ENCODE measurements at places on chromosomes 11 and 22. TPM values are rescaled to one million over a fixed set of nuclear protein-coding genes. Genes with fewer than 3 reads are reported as not detected.

GRCh38 chr11:125329786-125330185 is 165.2 kb downstream of the PKNOX2 start:
- no peak overlapping the region for H3K27ac ChIP-seq
- no peak for DNase-seq
- no peaks in the 10 kb centered on the region for H3K36me3 ChIP-seq
- H3K27me3 ChIP-seq: no peaks in the 10 kb centered on the region
- no peak overlapping the region for H3K4me3 ChIP-seq

The TMEM138 gene
- 15.8 TPM for total RNA-seq

- H3K27ac ChIP-seq: no peak overlapping the region
- no peak for DNase-seq
- no peak overlapping the region for H3K4me3 ChIP-seq
- no peaks in the 10 kb centered on the region for H3K4me1 ChIP-seq
These were observed 255.6 kb upstream of the PLET1 start for GRCh38 chr11:112516261-112516660.

- no peak overlapping the region for H3K4me3 ChIP-seq
- H3K27ac ChIP-seq: no peak overlapping the region
- no peak for DNase-seq
- no peaks in the 10 kb centered on the region for H3K27me3 ChIP-seq
- peaks cover 17% of the 10 kb centered on the region for H3K4me1 ChIP-seq
- H3K36me3 ChIP-seq: no peaks in the 10 kb centered on the region
These were observed 12.4 kb downstream of the C1QTNF6 start for GRCh38 chr22:37175414-37176281.

The TIMM10B gene
- 22.3 TPM for total RNA-seq

- no peaks in the 10 kb centered on the region for H3K36me3 ChIP-seq
- no peaks in the 10 kb centered on the region for H3K27me3 ChIP-seq
- no peak overlapping the region for H3K27ac ChIP-seq
These were observed 1031.8 kb downstream of the NTM start for GRCh38 chr11:132402071-132402684.

DNA sequence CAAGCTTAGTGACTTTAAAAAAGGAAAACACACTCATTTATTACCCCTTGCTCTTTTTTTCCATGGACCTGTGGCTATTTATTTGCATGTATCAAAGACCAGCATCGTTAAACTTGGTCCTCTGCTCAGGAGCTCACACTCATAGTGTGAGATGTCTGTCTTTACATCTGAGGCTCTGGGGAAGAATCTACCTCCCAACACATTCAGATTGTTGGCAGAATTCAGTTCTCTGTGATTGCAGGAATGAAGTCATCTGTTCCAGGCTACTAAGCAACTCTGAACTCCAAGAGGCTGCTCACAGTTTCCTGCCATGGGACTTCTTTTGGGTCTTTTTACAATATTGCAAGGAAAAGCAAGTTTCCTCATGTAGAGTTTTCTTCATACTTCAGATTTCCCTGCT is 138.8 kb downstream of the LRRC4C start:
- no peaks in the 10 kb centered on the region for H3K4me1 ChIP-seq
- H3K27me3 ChIP-seq: no peaks in the 10 kb centered on the region
- no peak overlapping the region for H3K27ac ChIP-seq
- no peak overlapping the region for H3K4me3 ChIP-seq
- no peak for DNase-seq
- H3K36me3 ChIP-seq: no peaks in the 10 kb centered on the region

The CYB5R2 gene
- 1.3 TPM for total RNA-seq

The BTBD18 gene
- total RNA-seq: not detected

GRCh38 chr22:22487869-22488597 is 20.5 kb downstream of the ZNF280B start:
- no peak overlapping the region for H3K27ac ChIP-seq
- H3K27me3 ChIP-seq: no peaks in the 10 kb centered on the region
- DNase-seq: no peak
- no peaks in the 10 kb centered on the region for H3K36me3 ChIP-seq
- no peaks in the 10 kb centered on the region for H3K4me1 ChIP-seq

DNA sequence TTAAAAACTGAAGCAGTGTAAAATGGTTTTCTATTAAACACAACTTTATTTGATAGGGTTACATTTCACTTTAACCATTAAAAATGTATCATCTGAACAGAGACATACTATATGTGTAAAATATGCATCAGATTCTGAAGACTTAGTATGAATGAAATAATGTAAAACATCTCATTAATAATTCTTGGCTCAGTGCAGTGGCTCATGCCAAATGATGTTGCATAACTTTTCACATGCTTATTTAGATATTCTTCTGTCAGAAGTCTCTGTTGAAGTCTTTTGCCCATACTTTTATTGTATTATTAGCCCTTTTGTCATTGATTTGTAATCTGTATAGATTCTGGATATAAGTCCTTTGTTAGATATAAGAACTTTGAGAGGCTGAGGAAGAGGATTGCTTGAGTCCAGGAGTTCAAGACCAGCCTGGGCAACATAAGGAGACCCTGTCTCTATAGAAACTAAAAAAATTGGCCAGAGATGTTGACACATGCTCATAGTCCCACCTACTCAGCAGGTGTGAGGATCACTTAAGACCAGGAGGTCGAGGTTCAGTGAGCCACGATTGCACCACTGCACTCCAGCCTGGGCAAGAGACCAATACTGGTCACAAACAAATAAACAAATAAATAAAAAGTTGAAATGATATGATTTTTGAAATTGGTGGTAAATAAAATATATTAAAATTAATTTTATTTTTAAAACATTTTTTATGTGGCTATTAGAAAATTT is 73.8 kb upstream of the PARVA start:
- no peak for DNase-seq
- H3K4me3 ChIP-seq: no peak overlapping the region
- H3K4me1 ChIP-seq: no peaks in the 10 kb centered on the region
- H3K36me3 ChIP-seq: no peaks in the 10 kb centered on the region
- H3K27ac ChIP-seq: no peak overlapping the region
- H3K27me3 ChIP-seq: no peaks in the 10 kb centered on the region

The RTN4R gene
- 0.66 TPM for total RNA-seq

DNA sequence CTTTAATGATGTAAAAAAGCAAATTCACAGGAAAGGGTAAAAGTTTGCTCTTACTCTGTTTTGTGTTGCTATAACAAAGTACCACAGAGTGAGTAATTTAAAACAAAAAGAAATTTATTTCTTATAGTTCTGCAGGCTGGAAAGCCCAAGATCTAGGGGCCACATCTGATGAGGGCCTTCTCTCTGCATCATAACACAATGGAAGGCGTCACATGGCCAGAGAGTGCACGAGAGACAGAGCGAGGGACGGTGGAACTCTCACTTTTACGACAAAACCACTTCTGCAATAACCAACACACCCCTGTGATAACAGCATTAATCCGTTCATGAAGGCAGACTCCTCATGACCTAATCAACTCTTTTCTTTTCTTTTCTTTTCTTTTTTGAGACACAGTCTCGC is 31.1 kb downstream of the CD6 start:
- H3K4me3 ChIP-seq: no peak overlapping the region
- H3K4me1 ChIP-seq: peaks cover 6% of the 10 kb centered on the region
- no peak overlapping the region for H3K27ac ChIP-seq
- no peaks in the 10 kb centered on the region for H3K27me3 ChIP-seq
- DNase-seq: no peak
- H3K36me3 ChIP-seq: no peaks in the 10 kb centered on the region

The SYT9 gene
- total RNA-seq: 1.0 TPM

DNA sequence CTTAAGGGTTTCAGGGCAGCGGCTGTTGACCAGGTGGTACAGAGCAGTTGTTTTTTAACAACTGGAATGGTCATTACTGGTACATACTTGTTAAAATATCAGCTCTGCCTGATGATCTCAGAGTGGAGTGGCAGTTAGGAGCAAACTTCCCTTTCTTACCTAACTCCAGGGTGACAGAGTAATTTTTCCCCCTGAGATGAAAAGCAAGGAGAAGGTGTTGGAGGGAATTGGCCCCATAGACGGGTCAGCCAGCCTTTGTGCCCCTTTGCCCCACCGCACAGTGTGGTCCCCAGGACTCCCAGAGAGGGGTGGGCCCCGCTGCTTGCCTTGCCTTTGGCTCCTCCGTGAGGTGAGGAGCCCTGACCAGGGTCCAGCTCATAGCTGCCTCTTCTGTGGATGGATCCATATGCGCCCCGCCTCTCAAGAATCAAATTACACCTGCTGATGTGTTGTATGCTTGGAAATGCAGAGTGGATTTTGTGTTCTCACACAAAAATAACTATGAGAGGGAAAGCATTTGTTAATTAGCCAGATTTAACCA is 27.0 kb upstream of the SORL1-AS1 start:
- peaks cover 13% of the 10 kb centered on the region for H3K4me1 ChIP-seq
- H3K36me3 ChIP-seq: no peaks in the 10 kb centered on the region
- H3K4me3 ChIP-seq: no peak overlapping the region
- no peak for DNase-seq

The GAL3ST3 gene
- 2.6 TPM for total RNA-seq

DNA sequence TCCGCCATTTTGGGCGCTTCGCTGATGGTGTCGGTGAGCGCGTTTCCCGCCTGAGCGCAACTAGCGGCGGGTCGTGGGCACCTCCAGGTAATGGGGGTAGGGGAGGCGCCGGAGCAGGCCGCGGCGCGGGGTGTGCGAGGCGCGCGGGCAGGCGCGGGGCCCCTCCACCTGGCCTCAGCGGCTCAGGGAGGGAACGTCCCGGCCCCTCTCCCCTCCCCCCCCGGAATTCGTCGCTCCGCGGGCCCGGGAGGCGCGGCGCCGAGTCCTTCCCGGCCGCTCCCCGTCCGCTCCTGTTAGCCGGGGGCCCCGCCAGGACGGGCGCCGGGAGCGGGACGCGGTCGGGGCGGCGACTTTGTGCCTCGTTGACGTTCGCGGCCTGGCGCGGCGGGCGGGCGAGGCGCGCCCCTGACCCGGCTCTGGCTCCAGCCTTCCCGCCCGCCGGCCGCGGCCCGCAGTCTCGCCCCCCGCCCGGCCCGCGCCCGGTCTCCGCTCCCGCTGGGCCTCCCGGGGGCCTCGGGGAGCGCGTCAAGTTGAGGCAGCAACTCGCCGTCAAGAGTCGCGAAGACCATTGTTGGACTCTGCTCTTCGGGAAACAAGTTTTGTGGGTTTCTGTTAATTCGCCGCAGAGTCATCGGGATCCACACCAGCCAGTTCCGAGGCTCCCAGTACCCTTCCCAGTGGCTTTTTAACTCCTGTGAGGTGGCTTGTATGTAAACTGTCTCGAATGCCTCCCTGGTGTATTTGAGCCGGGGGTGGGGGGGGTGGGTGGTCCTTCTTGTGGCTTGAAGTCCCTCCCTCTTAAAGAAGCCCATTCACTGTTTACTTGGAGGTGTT is at the start of gene PPP6R3:
Gene PPP6R3 (plus strand): TSS at position 12 of the 834 bp plus-strand sequence. CDS start 76,913 bp downstream, outside the sequence.
- H3K4me3 ChIP-seq: peak within 1 kb of the TSS; percentile 100
- no peaks in the 10 kb centered on the region for H3K36me3 ChIP-seq
- DNase-seq: no peak

GRCh38 chr22:17606496-17606895 is 22.1 kb downstream of the ATP6V1E1 start:
- DNase-seq: no peak
- H3K27me3 ChIP-seq: no peaks in the 10 kb centered on the region
- H3K36me3 ChIP-seq: no peaks in the 10 kb centered on the region
- H3K4me1 ChIP-seq: no peaks in the 10 kb centered on the region
- no peak overlapping the region for H3K4me3 ChIP-seq

DNA sequence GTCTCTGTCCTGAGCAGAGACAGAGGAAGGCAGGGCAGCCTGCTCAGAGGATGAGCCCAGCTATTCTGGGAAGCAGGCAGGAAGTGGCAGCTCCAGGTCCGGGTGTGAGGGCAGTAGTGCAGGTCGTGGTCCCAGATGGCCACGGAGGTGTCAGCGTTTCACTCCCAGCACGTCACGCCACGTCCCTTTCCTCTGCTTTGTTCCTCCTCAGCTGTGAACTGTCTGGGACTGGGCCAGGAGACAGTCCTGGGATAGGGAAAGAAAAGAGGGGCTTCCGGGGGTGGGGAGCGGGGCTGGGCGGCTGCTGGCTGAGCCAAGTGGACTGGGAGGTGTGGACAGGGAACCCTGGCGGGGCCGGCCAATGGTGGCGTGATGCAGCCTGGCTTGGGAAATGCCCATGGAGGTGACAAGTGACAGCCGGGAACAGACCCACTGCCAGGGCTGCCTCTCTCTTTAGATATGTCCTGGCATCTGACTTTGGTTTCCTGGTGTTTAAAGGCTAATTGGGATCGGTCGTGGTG is 64.7 kb downstream of the KCNQ1 start:
- peak; percentile 9 for DNase-seq
- H3K36me3 ChIP-seq: no peaks in the 10 kb centered on the region
- H3K27ac ChIP-seq: no peak overlapping the region
- no peak overlapping the region for H3K4me3 ChIP-seq
- no peaks in the 10 kb centered on the region for H3K27me3 ChIP-seq

GRCh38 chr11:19450282-19450681 is 209.5 kb upstream of the E2F8 start:
- H3K27ac ChIP-seq: no peak overlapping the region
- H3K36me3 ChIP-seq: no peaks in the 10 kb centered on the region
- DNase-seq: no peak
- H3K27me3 ChIP-seq: no peaks in the 10 kb centered on the region

The MMP8 gene
- not detected for total RNA-seq

DNA sequence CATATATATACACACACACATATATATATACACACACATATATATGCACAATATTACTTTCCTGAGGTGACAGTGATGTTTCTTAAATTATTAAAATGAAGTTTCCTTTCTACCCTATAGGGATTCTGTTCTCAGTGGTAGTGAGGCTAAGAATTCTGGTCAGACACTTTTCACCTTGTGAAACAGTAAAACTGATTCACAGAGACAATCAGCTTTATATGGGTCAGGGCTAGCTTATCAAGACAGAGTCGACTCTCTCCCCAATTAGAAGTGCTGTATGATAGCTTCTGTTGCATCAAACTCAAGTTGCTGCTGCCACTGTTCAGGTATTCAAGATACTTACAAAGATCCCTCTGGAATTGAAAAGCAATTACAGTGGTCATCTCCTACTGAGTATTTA is 68.4 kb downstream of the ZBTB44 start:
- no peaks in the 10 kb centered on the region for H3K36me3 ChIP-seq
- H3K27ac ChIP-seq: no peak overlapping the region
- H3K4me3 ChIP-seq: no peak overlapping the region
- H3K4me1 ChIP-seq: no peaks in the 10 kb centered on the region
- no peak for DNase-seq

- H3K27me3 ChIP-seq: no peaks in the 10 kb centered on the region
- H3K4me3 ChIP-seq: peak overlapping the region; percentile 78
- H3K36me3 ChIP-seq: no peaks in the 10 kb centered on the region
- H3K4me1 ChIP-seq: peaks cover 71% of the 10 kb centered on the region
- peak overlapping the region; percentile 100 for H3K27ac ChIP-seq
These were observed 838 bp downstream of the FKBP2 start for GRCh38 chr11:64241491-64242374.

The CHADL gene
- 6.3 TPM for total RNA-seq

The FOLR3 gene
- total RNA-seq: not detected

DNA sequence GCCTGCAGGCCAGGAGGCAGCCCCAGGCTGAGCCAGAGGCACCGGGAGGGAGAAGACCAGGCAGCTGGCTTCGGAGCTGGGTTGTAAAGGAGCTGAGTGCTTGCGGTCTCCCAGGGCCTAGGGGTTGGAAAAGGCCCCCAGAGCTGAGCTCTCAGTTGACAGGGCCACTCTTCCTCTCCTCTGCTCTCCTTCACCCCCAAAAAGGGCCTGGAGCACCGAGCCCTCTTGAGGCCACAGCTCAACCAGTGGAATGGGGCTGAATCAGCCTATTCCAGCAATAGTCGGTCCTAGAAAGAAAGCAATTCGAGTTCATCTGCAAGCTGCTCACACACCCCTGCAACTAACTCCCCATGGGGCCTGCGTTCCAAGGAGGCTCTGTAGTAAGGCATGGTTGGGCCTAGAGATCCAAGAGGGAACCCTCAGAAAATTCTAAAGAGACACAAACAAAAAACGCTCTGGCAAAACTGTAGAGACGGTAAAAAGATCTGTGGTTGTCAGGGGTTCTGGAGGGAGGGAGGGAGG is 205.0 kb downstream of the BUD13 start:
- H3K36me3 ChIP-seq: no peaks in the 10 kb centered on the region
- peaks cover 9% of the 10 kb centered on the region for H3K4me1 ChIP-seq
- H3K4me3 ChIP-seq: no peak overlapping the region
- DNase-seq: no peak
